ENCODE measurements at places on chromosomes 4 and X.

GRCh38 chrX:77668391-77669237 is 117.4 kb downstream of the ATRX start:
- DNase-seq: no peak

- DNase-seq: no peak
Measured at GRCh38 chr4:101295691-101296090, 51.6 kb downstream of the PPP3CA start.

GRCh38 chrX:50081282-50081889 is 119.4 kb downstream of the AKAP4 start:
- DNase-seq: peak; percentile 66

- peak; percentile 98 for DNase-seq
Measured at GRCh38 chrX:10173331-10173900, 16.6 kb downstream of the CLCN4 start.
